ENCODE measurements at places on chromosomes 3 and 15.

DNA sequence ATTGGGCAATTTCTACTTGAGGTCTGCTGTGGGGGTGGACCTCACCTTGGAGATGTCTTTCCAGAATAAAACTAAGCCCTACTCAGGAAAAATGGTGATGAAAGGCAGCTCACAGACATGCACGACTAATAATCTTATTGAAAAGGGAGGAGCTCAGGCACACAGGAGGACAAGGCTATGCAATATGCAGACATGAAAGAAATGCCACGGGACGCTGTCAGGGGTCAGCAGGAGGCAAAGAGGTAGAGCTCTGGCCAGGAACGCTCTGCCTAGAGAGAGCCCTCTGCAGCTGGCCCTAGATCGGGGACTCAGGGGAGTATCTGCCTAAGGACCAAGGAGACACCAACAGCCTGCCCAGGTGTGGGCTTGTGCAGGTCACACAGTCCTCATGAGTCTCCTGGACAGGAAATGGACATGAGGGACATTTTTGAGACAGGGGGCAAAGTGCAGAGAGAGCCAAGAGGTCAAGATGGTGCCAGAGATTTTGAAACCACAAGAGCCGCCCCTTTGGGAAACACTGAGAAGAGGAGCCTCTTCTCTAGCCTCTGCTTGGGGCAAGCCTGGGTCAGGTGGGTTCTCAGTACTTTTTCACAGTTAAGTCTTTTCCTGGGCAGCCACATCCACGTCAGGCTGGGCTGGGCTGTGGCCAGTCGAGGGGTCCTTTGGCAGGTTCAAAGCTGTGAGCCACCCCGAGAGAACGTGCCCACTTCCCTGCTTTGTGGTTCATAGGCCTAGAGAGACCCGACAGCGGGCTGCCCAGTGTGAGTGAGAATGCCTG lies 23.2 kb downstream of the EAF1 start:
- no peak for DNase-seq

- no peak for DNase-seq
Measured at GRCh38 chr3:150285601-150286000, 122.5 kb upstream of the TSC22D2 start.

- DNase-seq, result no peak
Measured at GRCh38 chr15:31266712-31267111, 59.9 kb upstream of the KLF13 start.

DNA sequence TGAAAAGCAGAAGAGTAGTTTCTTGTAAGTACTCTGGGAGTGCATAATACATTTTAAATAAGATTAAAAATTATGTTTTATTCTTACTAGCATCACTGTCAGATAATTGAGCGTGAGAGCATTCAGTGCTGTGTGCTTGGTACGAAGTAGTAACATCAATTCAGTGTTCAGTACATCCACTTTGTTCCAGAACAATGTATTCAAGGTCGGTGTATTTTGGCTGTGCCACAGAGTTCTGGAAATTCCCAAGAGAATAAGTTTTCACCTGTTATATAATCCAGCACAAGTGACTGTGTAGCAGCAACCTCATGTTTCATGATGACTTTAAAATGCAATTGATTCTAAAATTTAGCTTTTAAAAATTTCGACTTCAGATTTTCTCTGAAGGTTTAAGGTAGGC lies 130.6 kb downstream of the IGF1R start:
- no peak for DNase-seq

- no peak for DNase-seq
Measured at GRCh38 chr3:140296796-140297352, 361.9 kb downstream of the CLSTN2 start.

DNA sequence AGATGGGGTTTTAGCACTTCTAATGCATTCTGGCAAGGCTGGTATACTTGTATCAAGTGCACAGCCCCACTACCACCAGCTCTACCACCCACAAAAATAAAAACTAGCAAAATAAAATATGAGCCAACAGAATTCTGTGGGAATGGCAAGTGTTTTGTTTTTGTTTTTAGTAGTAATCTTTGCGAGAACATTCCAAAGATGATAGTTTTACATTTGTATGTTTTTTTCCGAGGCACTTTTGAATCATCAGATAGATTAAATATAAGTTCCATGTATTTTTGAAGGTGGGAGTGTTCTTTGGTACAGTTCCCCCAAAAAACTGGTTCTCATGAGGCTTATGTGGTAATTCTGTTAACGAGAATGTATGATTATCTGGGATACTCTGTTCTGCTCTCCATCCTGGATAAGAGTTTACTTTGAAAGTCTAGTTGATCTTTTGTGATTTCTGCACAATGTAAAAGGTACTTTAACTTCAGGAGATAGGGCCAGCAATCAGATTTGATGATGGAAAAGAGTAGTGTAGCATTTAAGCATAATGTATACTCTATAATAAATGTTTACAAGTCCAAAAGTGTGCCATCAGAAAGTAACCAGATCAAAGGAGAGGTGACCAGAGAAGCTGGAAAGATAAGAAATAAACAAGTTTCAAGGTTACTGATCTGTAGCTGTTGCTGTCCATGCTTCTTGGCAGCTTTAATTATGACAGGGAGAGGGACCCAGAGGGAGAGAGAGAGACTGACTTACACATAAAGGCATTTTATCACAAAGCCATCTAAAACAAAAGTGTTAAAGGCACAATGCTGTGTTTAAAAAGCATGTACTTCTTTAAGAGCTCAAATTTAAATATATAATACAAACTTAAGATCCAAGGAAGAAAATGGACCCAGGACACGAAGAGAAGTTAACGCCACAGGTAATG lies 130.9 kb downstream of the PGPEP1L start:
- DNase-seq, result no peak

DNA sequence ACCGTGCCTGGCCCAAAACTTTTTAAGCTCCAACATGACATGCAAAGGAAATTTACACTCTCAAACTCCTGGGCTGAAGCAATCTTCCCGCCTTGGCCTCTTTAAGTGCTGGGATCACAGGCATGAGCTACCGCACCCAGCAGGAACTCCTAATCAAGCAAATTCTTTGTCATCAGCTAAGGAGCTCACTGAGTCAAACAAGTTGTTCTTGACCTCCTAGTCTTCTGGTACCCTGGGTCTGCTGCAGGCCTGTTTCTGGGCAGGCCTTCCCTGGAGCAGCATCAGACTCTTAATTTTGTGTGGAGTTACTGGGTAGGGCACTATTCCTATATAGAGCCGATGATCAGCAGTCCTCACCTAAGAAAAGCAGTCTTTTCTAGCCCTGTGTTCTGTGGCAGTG lies 68.4 kb upstream of the FLNB start:
- no peak for DNase-seq

- peak; percentile 24 for DNase-seq
Measured at GRCh38 chr15:41904541-41905005, 10.7 kb upstream of the SPTBN5 start.

DNA sequence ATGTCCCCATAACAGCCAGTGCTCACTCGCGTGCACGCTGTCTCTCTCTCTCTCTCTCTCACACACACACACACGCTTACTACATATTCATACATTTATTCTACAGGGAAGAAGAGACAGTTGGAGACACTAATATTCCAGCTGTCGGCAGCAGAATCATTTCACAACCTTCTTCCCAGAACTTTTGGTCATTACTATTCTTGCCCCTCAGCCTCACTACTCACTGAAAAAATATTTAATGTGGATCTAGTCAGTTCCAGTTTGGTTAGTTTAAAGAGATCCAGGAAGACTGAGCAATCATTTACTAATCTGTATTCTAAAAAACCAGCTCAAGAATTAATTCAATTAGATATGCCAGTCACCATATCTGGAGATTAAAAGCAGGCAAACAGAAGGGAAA lies 394.9 kb downstream of the PTPRG start:
- no peak for DNase-seq

- peak; percentile 44 for DNase-seq
Measured at GRCh38 chr3:157160658-157161424, 894 bp upstream of the CCNL1 start.

GRCh38 chr3:172666181-172666872 lies 44.5 kb downstream of the NCEH1 start:
- no peak for DNase-seq

GRCh38 chr3:6578526-6578925 lies 282.4 kb upstream of the GRM7 start:
- no peak for DNase-seq

GRCh38 chr15:32030795-32031194 lies 480 bp downstream of the CHRNA7 start:
- no peak for DNase-seq

DNA sequence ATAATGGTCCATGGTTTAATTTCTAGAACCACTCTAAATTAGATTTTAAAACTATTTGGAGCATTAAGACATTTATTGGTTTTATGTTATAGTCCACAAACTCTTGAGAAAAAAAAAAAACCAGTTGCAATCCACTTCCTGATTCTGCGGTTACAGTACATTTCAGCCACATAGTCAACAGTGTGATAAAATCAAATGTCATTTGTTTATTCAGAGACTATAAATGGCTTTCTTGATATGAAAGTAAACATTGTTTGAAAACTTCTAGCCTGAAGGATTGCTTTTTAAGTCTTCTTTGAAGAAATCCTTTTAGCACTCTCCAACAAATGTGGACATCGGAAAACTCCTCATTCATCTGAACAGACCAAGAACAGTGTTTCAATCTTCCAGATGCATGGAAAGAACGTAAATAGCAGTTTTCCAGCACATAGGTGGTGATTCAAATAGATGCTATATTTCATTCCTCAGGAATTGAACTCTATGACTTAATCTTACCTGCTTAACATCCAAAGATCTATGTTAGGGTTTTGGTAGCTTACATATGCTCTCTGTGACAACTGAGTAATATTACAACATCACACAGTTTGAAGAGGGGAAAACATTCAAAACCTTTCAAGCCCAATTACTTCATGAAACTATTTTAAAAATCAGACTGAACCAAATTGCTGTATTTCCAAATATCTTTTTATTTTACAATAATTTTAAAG lies 87.8 kb upstream of the UBE2E2 start:
- no peak for DNase-seq

GRCh38 chr3:139778682-139779233 lies 101.0 kb upstream of the NMNAT3 start:
- DNase-seq, result no peak

GRCh38 chr15:33179874-33180273 lies 14.6 kb downstream of the FMN1 start:
- DNase-seq, result no peak

DNA sequence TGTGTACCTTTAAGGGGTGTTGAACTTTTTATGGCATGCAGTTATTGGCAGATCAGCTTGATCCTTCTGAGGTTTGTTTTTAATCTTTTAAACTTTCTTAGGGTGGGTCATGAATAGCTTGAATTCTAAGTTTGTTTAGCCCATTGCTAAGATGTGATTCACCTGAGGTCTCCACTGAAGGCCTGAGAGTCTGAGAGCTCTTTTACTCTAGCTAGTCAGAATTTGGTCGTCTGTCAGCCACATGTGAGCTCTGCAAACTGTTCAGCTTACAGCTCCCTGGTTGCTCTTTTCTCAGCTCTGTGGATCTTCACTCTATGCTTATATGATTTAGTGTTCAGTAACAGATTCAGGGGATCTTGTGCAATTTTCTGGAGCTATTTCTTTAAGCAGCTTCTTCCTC lies 161.3 kb downstream of the ABHD5 start:
- DNase-seq, result no peak

DNA sequence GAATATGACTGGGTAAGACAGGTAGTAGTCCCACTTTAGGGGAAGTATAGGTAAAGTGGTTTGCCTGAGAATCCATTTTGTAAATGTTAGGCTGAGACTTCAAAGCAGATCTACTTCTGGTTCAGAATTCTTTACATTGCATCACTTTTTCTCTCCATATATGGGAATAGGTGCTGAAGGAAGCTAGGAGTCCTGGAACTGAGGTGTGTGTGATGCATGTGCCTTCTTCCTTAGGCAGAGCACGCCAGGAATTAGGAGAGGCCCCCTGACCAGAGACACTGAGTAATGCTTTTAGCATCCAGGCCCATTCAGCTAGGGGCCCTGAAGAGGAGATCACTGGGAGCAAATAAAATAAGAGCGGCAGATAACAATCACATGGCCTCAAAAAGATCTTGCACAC lies 69.2 kb upstream of the DCP1A start:
- DNase-seq, result no peak

- peak; percentile 16 for DNase-seq
Measured at GRCh38 chr15:79834495-79834894, 62.3 kb downstream of the MTHFS start.

DNA sequence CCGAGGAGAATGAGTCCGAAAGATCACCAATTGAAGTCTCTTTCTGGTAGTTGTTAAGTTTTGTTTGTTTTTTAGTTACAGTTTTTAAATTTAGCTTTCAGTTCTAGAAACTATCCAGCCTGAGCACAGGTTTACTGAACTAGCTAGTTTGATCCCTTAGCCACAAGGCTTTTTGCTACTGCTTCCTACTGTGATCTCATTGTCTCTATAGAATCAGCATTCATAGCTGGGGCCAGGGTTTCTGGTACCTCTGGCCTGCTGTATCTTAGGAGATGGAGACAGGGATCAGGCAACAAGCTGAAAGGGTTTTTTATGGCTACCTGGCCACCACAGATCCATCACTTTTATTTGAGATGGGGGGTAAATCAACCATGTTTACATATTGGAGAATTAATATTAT lies 37.0 kb downstream of the GOLM2 start:
- no peak for DNase-seq

- no peak for DNase-seq
Measured at GRCh38 chr3:157134620-157135191, 25.2 kb downstream of the CCNL1 start.

- DNase-seq, result no peak
Measured at GRCh38 chr3:74489050-74489792, 125.2 kb downstream of the CNTN3 start.

GRCh38 chr3:104974316-104974715 lies 392.4 kb upstream of the ALCAM start:
- DNase-seq, result no peak

- DNase-seq, result no peak
Measured at GRCh38 chr15:69843276-69843899, 254.3 kb downstream of the TLE3 start.

GRCh38 chr15:25238716-25239470 lies 199.9 kb downstream of the UBE3A start:
- no peak for DNase-seq

DNA sequence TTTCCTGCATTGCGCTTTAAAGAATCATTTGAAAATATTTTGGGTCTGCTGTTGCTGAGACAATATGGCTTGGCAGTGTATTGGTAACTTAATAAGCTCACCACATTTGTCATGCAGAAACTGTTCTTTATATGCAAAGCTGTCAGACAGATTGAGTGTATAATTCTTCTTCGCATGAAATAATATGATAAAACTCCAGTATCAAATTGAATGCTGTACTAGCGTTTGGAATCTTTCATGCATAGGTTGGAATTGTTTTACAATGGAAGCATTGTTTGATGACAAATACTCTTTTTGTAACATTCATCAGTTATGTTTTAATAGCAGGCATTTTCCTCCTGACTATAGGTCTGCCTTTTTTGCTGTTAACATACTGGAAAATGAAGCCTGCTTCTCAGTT lies 53.8 kb downstream of the RBMS3 start:
- DNase-seq, result no peak

GRCh38 chr15:93610944-93611343 lies 521.9 kb upstream of the RGMA start:
- no peak for DNase-seq

DNA sequence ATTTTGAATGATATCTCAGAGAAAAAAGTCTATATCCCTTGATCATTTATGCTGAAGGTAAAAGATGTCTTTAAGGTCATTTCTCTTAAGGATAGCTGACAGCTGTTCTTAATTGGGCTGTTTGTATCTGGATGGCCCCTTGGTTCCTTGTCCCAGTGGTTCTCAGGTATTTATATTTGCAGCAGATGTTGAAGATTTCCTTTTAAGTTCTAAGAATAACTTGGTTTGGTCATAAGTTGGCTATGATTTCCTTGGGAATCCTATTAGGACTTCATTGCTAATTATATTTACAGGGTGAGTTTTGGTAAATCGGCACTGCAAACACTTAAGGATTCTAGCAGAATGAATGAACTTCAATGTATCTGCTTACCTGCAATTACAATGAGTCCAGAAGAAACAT lies 460.4 kb upstream of the SGO1 start:
- no peak for DNase-seq
